NCI-H2171 (cell line): ENCODE measurements at places on chromosomes 4 and X.

- no peak for DNase-seq
These were observed 6.8 kb upstream of the CISD2 start for GRCh38 chr4:102862016-102862415.

GRCh38 chrX:21873063-21873775, 17.4 kb downstream of the YY2 start:
- no peak for DNase-seq

DNA sequence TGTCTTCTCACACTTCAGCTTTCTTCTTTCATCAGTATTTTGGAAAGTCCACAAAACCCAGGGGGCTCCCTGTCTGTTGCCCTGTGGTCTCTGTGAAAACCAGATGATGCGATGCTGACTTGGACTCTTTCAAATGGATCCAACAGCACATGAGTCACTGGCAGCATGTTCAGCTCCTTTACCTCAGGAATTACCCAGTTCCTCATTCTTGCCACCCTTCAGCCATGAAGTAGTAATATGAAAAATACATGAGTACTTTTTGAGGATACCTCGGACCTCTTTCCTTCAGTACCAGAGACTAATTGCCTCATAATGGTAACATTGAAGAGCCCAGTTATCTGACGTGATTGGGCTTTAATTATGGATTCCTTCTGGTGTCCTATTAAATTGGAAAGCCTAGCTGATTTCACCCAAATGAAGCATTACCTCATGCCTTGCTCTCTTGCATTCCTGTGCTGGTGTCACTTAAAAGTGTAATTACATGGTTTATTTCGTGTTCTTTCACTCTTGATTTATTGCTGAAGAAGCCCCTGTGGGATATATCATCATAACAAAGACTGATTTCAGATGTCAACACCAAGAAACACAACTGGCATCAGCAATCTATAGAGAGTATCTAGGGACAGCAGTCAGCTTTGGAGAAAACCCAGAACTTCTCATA, 63.4 kb downstream of the NFKB1 start:
- no peak for DNase-seq

DNA sequence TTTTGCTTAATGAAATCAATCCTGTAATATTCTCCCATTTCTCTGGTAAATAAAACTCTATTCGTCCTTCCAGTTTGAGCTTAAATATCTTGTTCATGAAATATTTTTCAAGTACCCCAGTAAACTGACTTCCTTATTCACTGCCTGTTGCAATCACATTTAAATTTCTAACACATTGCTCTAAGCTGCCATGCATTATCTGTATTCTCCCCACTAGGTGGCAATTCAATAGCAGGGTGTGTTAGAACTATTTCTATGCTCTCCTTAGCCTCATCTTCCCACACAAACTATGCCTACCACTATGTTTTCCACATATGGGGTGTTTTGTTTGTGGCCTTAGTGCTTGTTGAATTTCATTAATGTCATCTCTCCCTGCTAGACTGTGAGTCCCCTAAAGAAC, 377.1 kb upstream of the HS3ST1 start:
- no peak for DNase-seq

DNA sequence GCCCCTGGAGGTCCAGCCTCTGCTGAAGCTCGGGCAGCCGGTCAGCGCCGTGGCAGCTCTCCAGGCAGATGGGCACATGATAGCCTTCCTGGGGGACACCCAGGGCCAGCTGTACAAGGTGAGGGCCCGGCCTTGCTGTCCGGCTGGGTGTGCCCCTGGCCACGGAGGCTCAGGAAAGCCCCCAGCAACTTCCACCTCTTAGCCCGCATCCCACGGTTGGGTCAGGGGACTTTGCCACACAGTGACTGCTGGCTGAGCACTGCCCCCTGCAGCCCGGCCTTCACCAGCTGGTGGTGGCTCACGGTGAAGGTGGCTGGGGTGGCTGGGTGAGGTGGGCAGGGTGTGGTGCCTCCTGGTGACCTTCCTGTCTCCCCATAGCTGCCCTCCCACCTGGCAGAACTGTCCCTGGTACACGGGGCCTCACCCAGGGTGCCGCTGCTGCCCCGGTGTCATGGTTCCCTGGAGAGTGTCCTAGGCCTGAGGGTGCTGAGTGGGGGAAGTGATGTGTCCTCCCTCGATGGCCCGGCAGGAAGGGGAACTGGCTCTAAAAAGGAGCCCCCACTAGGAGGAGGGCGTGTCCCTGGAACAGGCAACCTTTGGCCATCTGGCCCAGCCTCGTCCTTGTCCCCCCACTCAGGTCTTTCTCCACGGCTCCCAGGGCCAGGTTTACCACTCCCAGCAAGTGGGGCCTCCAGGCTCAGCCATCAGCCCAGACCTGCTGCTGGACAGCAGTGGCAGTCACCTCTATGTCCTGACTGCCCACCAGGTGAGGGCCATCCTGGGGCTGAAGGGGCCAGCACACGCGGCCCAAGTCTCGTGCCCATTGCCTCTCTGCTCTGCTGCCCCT, 4.5 kb downstream of the PLXNB3 start:
- DNase-seq: no peak

- no peak for DNase-seq
These were observed 13.9 kb upstream of the PCDH19 start for GRCh38 chrX:100424012-100424411.

DNA sequence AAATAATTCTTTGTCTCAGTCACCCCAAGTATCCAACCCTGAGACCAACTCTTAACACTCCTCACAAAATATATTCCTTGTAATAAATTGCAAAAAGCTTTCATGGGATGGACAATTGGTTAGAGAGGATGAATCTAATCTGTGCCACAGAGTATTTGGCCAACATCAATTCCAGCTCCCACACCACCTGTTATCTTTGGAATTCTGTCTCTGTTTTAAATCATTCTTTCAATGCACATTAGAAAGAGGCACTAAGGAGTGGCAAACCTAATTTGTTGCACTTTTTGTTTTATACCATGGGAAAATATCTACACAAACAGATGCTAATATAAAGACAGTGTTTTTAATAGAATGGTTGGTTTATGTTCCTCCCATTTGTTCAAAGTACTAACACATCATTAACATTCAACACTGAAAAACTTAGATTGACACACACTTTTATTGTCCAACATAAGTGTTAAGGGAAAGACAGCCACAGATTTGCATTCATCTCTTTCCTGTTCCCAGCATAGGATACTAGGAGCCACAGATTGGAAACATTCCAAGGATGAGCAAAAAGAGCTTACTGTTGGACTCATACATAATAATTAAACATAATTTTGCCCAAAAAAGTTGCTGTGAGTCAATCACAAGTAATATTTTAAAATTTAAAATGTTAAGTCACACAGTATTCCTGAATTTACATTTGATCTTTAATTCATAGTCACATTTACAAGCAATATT, 116.4 kb downstream of the PPA2 start:
- DNase-seq: no peak

DNA sequence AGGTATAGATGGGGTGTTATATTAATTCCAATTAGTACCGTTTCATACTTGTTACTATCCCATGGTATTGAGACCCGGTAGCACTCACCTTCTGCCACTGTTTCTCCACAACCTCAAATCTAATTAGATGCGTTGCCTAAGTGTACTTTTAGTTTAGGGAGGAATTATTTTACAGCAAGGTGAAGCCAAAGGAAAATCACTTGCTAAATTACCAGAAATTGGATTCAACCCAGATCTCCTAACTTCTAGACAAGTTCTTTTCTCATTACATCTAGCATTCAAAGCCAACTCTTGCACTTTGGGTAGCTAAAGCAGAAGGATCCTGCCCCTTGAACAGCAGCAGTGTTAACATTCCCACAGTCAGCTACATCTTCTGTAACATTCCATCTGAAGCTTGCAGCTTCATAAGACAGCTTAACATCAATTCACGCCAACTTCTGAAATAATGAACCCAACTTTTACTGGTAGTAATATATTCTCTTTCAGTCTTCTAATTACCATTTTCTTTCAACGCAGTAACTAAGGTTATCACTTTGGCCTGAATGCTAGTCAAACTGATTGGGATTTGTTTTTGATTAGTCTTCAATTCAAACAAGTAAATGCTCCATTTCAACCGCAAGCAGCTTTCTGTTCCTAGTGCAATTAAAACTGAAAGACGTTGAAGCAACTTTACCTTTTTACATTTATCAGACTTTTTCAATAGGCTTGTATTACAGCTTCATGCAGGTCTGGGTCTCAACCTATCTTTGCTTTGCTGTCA, 934 bp upstream of the SEC31A start:
- DNase-seq: no peak

- no peak for DNase-seq
These were observed 777.9 kb downstream of the CENPC start for GRCh38 chr4:66767442-66767841.

GRCh38 chr4:11471618-11472017, 42.9 kb upstream of the HS3ST1 start:
- no peak for DNase-seq

DNA sequence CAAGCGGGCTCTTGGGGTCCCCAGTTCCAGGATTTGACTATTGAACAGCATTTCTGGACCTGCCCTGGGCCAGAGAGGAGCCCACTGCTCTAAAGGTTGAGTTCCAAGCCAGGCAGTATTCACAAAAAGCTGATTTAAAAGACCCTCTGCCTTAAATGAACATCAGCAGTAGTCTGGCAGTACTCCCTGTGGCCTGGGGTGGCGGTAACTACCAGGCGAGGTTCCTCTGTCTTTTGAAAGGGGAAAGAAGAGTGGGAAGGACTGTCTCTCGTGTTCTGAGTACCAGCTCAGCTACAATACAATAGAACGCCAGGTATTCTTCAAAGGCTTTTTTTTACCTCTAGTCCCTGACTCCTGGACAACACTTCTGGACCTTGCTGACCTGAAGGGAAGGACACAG, 456.4 kb upstream of the TEX13C start:
- no peak for DNase-seq

DNA sequence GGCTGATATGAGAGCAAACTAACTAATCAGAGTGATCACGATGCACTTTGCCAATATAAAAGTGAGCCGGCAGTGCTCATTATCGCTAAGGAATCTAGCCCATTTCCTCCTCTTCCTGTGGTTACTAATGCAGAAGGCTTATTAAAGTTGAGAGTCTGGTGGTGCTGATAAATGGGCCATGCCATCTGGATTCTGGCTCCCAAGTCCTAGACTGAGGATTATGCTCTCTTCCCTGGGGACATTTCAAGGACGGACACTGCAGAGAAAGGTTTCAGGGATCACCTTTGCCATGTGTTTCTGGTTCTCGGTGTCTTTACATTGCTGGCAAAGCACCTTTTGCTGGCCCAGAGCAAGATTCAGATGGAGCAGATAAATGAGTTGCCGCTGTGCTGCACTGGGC, 85.3 kb downstream of the RTL5 start:
- no peak for DNase-seq

- DNase-seq: no peak
These were observed 29.0 kb downstream of the RNF4 start for GRCh38 chr4:2497931-2498330.

- no peak for DNase-seq
These were observed 36.0 kb upstream of the SPON2 start for GRCh38 chr4:1208266-1208961.

- DNase-seq: no peak
These were observed 18.3 kb downstream of the C4orf50 start for GRCh38 chr4:5999830-6000365.

GRCh38 chr4:71732706-71733105, 51.2 kb downstream of the GC start:
- DNase-seq: peak; percentile 8

DNA sequence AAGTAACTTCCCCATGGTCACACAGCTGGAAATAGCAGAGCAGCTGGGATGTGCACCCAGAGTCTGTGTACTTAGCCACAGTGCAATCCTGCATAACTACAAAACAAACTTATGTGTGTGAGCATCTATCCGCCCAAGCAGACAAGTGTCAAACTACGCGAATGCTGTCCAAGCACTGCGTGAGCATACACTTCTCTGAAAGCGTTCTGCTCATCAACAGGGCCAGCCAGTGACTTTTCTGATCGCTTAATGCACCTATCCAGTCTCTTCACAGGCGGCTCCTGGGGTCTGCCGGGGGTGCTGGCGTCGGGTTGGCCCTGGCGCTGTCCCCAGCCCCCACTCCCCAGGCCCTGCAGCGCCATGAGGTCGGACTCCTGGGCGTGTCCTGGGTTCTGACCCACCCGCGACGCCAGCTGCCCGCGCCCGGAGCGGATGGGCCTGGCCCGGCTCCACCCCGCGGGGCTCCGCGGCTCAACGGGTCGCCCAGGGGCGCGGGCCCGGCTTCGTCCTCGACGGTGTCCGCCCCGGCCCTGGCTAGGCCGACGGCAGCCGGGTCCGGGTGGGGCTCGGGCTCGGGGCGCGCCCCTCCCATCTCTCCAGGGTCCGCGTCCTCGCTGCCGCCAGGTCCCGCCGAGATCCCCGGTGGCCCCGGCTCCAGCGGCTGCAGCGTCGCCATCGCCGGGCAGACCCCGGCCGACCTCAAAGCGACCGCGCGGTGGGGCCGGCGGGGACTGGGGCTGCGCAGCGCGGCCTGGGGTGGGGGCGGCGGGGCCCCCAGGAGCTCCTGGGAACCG, 1.3 kb upstream of the ZNF141 start:
- no peak for DNase-seq

DNA sequence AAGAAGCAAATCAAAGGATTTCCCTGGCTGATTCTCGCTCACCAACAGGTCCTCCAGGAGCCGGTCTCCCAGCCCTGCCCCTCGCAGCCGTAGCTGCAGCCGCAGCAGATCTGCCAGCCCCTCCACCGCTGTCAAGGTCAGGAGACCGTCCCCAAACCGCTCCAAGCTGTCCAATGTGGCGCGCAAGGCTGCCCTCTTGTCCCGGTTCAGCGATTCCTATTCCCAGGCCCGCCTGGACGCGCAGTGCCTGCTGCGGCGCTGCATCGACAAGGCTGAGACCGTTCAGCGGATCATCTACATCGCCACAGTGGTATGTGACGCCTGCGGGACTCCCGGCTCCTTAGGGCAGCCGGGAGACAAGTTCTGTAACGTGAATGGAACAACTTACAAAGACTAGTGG, 25.6 kb downstream of the SPATA18 start:
- DNase-seq: no peak

- no peak for DNase-seq
These were observed 149.5 kb downstream of the SHROOM3 start for GRCh38 chr4:76584241-76585152.

DNA sequence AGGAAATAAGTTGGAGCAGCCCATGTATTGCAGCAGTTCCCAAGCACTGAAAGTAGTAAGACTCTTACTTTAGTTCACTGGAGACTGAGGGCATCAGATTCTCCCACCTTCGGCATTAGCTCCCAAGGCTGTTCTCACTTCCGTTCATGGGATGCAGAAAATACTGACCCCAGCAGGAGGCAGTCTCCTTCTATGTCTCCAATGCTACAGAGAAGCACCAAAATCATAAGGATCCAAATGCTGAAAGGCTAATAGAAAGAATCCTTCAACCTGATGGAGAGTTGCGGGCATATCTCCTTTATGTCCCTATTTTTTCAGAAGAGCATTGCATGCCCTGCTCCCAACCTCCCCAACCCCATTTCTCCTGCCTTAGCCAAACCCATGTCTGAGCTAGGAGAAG, 32.4 kb downstream of the ADH7 start:
- no peak for DNase-seq

- no peak for DNase-seq
These were observed 46.6 kb upstream of the MAMLD1 start for GRCh38 chrX:150316564-150316963.
